ENCODE measurements at places on chromosomes 7 and 10.

DNA sequence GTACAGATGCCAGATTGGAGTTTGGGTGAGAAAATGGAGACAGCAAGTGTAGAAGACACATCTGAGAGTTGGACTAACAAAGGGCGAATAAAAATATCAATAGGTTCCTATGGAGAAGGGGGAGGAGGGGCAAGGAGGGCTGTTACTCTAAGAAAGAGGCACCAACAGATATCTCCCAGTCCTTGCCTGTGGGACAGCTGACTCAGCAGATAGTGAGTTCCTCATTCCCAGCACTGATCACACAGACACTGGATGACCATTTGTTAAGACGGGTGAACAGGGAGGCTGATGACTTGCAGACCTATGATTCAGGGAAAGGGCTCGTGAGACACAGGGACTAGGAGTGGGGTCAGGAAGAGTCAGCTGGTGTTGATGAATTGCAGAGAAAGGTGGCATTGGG lies 5.7 kb upstream of the PRR15 start:
- no peak for DNase-seq

DNA sequence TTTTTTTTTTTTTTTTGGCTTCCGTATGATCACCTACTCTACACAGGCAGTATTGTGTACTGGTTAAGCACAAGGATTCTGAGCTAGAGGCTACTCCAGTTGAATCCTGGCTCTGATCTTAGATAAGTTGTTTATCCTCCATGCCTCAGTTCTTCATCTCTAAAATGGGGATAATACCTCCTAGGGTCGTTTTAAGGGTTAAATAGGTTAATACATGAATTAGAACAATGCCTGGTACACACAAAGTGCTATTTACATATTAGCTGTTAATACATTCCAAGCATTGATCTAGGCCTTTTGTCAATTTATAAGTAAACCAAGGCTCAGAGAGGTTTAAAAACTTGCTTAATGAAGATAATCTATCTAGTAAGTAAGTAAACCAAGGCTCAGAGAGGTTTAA lies 59.0 kb downstream of the ST7 start:
- no peak for DNase-seq

GRCh38 chr10:63200431-63200830 lies 67.3 kb downstream of the NRBF2 start:
- DNase-seq: no peak

- no peak for DNase-seq
Observed at GRCh38 chr7:137850972-137851945, 4.5 kb upstream of the DGKI start.

- DNase-seq: no peak
Observed at GRCh38 chr10:111473361-111473760, 396.5 kb downstream of the ADRA2A start.

DNA sequence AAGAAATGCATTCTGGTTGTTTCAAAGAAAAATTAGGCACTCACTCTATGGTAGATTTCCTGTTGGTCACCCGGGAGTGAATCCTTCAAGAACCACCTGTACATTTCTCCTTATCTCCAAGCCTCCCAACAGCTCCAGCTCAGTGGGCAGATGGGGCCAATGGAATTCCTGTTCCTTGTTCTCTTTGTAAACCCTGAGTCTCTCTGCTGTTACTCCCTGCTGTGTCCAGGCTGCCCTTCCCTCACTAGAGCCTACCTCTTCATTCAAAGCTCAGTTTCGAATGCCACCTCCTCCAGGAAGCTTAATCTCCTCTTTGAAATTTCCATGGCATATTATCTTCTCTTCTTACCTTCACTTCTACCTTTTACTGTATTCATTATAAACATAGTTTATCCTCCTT lies 3.5 kb upstream of the BMPER start:
- no peak for DNase-seq

DNA sequence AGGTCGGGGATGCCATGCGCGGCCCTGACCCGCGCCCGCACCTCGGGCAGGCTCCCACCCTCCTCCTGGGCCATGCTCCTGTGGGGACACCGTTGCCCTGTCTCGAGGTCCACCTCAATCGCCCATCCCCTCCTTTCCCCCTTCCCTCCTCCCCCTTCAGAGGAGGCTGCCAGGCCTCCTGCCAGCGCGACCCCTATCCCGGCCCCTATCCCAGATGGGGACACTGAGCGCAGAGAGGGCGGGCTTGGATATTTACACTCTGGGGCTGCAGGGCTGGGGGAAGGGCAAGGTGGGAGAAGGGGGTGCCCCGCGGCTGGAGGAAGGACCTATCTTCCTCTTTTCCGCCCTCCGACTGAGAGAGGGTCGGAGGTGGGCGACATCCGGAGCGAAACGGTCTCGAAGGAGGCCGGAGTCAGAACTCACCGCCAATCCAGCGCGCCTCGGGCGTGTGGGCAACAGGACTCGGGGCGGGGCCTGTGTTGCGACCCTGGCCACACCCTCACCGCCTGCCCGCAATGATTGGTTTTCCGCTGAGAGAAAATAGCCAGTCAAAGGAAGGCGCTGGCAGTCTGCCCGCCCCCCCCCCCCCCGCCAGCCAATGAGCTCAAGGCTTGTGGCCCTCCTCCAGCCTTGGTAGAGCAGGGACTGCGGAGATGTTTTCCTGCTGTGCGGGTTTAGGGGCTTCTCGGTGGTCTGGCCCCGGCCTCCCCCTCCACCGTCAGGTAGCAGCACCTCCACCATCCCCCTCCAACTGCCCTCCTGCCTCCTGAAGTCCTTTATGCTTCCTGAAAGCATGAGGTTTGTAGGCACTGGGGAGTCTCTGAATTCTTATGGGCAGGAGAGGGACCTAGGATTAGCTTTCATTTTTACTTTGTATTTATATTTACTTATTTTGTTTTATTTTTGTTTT lies at the start of gene METTL27:
Gene METTL27 (minus strand): TSS at position 450 of the 910 bp plus-strand sequence. CDS start 376 bp downstream, at position 74.
- peak; percentile 92 for DNase-seq

- DNase-seq: no peak
Observed at GRCh38 chr10:101230183-101230917, 1.1 kb upstream of the LBX1 start.

DNA sequence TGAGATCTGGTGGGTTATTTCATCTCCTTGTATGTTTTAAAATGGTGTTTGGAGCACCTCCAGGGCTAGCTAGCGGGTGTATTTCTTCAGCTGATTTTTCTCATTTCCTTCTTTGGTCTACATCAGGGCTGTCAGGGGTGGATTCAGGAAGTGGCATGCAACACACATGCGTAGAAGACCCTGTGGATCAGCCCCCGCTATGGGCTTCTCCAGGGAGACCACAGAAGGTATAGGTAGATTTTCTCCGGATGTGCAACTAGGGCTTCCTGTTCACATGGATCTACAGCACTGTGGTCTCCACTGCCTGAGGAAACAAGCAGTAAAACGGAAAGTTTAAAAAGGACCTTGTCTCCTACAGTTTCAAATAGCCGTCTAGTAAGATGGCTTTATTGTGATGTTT lies 10.4 kb downstream of the NUB1 start:
- DNase-seq: peak; percentile 60

DNA sequence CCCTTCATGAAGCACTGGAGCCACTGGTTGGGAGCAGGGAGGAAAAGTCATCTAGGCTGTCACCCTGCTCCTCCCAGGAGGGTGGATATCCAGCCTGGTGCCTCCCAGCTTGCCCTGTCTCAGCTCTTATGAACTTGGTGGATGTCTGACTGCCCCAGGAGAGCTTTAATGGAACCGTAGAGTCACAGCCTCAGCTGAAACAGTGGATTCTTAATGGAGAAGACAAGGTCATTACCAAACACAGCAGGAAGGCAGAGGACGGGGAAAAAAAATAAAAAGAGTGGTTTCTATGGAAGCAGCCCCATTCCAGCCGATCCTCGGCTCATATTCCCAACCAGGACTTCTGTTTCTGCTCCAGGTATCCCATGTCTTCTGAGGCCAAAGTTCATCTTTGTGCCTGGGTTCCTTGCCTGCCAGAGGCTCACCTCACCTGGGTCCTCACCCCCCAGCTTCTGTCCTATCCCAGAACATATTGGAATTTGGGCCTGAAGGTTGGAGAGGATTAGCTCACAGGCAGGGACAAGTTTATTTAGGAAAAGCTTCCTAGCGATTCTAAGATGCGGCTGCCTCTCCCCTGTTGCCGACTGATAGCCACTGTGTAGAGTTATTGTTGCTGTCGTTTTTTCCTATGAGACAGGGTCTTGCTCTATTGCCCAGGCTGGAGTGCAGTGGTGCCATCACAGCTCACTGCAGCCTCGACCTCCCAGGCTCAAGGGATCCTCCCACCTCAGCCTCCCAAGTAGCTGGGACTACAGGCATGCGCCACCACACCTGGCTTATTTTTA lies 15.6 kb downstream of the CCL26 start:
- no peak for DNase-seq

DNA sequence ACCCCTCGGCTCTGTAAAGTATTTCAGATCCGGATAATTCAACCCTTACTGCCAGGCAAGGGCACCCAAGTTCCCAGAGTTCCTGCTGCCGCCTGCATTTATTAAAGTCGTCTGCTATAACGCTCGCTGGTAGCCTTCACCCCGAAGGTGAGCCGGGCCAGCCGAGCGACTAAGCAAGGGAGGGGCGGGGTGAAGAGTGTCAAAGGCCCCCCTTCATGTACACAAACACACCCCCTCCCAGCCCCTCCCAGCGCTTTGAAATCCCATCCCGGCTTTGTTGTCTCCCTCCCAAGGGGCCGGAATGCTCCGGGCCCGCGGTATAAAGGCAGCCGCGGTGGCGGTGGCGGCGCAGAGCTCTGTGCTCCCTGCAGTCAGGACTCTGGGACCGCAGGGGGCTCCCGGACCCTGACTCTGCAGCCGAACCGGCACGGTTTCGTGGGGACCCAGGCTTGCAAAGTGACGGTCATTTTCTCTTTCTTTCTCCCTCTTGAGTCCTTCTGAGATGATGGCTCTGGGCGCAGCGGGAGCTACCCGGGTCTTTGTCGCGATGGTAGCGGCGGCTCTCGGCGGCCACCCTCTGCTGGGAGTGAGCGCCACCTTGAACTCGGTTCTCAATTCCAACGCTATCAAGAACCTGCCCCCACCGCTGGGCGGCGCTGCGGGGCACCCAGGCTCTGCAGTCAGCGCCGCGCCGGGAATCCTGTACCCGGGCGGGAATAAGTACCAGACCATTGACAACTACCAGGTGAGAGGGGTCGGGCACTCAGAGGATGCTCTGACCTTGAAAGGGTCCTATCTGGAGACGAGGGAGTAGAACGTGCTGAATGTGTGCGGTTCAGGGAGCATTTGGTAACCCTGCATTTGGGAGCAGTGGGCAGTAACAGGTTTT lies at the start of gene DKK1:
Gene DKK1 (plus strand): TSS at position 349 of the 889 bp plus-strand sequence. CDS start 154 bp downstream, at position 503.
- peak; percentile 9 for DNase-seq

GRCh38 chr7:15176089-15176488 lies 273.5 kb upstream of the DGKB start:
- no peak for DNase-seq

GRCh38 chr10:68103901-68104300 lies 5.4 kb upstream of the MYPN start:
- no peak for DNase-seq

DNA sequence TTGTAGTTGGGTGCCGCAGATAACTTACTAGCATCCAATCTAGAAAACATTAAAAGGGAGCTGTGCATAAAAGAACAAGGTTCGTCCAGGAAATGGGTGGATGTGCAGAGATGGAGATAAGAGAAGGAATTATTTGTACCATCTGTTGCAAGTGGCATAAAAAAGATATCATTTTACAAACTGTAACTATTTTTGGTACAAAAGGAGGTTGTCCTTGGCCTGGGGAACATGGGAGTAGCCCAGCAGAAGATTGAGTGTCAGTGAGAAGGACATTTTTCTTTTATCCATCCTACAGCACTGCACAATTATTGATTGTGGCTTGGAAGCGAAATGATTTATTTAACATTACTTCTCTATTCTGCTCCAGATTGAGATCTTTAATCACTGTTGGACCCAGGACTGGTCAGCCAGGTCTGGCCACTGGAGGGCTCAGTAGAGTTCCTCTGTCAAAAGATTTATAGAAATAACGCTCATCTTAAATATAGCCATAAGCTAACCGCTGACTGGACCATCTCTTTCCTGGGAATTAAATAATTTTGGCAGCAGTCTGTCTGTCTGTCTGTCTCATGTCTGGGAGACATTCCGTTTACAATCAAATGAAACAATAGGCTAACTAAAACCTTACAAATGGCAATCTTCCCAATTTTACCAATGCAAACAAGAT lies 254.1 kb downstream of the KIAA1217 start:
- no peak for DNase-seq

DNA sequence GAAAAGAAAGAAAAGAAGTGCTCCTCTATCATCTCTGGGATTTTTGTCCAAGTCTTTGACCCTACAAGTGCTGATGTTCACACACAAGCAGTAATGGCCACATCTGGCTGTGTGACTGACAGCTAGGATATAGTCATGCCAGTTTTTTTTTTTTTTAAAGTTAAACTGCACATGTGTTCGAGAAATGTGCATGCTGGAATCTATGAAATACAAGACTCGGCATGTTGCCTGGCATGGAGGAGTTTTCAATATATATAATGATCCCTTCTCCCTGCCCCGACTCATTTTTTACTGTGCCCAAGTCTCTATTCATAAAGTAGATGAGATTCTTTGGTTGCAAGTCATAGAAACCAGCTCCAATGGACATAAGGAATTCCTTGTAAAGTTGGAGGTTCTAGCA lies 60.4 kb upstream of the FGFR2 start:
- no peak for DNase-seq

- no peak for DNase-seq
Observed at GRCh38 chr10:102657984-102658724, 13.9 kb downstream of the TRIM8 start.

DNA sequence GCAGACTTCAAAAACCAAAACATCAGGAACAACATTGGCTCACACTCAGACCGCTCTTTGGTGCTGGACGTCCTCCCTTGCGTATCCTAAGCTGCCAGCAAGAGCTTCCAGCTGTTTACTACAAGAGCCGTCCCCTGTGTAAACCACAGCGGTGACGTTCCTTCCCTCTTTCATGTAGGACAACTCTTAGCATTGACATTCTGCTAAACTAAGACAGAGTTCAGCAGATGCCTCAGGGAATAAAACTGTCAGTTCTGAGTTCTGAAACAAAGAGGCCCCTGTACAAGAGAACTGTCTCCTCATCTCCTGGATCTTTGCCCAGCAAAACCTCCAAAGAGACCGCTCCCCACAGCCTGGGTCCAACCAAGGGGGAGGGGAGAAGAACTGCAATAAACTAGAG lies 57.8 kb upstream of the OPALIN start:
- DNase-seq: no peak

DNA sequence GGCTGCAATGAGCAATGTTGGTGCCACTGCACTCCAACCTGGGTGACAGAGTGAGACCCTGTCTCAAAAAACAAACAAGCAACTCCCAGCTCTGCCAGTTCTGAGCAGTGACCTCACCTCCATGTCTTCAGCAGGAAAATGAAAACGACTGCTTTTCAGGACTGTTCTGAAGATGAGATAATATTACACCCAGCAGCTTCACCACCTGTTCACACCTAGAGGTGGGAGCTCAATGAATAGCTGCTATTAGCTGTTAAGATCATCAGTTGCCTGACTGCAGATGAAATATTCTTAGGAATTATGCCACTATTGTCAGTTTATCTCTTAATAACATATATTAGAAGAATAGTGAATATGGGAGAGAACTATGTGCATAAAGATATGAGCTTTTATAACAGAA lies 48.4 kb upstream of the CYTH3 start:
- no peak for DNase-seq

DNA sequence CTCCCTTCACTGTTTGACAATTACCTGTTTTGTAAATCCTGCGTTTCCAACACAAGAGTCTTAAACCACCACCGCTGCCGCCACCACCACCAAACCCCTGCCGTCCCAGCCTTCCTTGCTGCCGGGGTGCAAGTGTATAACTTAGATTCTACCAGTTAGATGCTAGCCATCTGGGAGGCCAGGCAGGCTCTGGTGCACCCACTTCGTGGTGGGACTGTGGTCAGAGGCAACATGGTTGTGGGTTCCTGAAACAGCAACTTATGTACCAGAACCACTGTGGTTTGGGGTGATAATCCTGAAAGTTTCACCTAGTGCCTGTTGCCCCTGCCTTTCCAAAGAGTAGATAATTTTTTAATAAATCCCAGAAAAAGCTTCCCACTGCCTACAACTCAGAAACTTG lies 510.5 kb downstream of the CCSER2 start:
- no peak for DNase-seq

Measured in T-helper 2 cell treated with Interferon-gamma antibody and Interleukin-4, amounts not matched to agents 5 μg/mL and 100 μg/mL, for 36 hours (primary cell).